ENCODE measurements at places on chromosomes 7 and 10. TPM values are rescaled to one million over a fixed set of nuclear protein-coding genes. Genes with fewer than 3 reads are reported as not detected.

DNA sequence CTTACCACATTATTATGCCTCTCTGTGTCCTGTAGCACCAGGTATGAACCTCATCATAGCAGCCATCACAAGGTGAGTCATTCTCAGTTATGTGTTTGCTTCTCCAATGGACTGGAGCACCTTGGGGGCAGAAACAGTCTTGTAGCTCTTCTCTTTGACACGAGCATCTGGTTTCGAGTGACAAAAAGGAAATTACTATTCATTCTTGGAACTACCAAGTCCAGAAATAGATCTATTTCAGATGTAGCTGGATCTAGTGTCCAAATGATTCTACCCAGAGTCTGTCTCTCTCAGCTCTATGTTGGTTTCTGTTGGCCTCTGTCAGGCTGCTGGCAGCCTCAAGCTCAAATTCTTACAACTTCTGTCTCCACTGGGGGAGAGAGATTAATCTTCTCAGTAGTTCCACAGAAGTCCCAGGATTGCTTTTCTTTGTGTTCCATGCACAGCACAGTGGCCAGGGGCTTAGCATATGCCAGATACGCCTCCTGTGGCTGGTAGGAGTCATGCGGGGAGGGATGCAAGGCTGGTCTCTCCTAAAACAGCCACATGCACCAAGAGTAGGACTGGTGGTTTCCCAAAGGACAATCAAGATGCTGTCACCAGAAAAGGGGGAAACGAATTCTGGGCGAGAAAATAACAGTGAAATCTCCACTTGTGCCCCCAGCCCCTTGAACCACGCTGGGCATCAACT is 37.2 kb upstream of the PAPSS2 start:
- no peaks in the 10 kb centered on the region for H3K27me3 ChIP-seq
- H3K36me3 ChIP-seq: no peaks in the 10 kb centered on the region
- no peak for DNase-seq
- no peak overlapping the region for H3K4me3 ChIP-seq

DNA sequence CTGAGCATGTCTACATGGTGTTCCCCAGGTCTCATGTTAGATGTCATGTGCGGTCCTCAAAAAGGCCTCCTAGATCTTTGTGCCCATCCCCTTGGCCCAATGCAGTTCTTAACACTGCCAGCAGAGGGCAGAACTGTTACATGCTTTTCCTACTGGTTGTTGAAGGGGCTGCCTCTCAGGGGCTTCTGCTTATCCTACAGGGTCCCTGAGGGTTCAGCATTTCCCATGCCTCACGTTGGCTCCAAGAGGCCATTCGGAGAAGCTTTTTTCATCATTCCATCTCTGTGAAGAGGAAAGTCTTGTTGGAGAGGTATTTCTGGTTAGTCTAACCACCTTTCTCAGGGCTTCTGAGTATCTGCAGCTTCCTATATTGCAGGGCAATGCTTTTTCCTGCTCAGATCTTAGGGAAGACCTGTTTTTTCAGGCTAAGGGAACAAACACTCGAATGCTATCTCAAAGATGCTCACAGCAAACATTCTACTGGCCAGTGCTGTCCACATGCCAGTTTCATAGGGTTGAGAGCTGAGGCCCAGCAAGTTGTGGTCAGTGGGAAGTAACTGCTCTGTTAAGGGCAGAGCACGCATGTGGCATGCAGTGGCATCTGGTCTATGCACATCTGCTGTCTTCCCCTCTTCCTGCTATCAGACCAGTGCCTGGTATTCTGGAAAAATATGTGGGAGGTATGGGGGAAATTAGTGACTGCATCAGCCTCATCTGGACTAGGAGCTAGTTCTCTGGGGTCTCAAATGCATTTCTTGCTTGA is 31.5 kb downstream of the MBL2 start:
- peak; percentile 87 for DNase-seq
- no peaks in the 10 kb centered on the region for H3K4me1 ChIP-seq
- H3K36me3 ChIP-seq: no peaks in the 10 kb centered on the region
- H3K4me3 ChIP-seq: no peak overlapping the region

DNA sequence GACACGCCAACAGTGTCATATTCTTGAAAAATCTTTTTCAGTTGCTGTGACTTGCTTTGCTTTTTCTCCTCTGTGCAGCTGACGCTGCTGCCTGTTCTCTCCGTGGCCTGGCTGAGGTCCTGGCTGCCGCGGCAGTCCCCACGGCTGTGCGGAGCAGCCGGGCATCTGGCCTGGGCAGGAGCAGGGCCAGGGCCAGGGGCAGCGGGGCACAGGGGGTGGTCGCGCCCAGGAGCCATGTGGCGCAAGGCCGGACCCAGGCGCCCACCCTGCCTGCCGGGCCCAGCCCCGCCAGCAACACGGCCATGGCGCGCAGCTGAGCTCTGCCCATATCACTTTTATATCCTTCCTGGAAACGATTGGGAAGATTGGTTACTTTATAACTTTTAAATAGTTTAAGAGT is 109.4 kb upstream of the ACBD5 start:
- H3K4me1 ChIP-seq: no peaks in the 10 kb centered on the region
- DNase-seq: no peak
- no peaks in the 10 kb centered on the region for H3K36me3 ChIP-seq
- no peak overlapping the region for H3K27ac ChIP-seq
- H3K27me3 ChIP-seq: peaks cover 2% of the 10 kb centered on the region

GRCh38 chr7:150937848-150938561 is 40.1 kb downstream of the KCNH2 start:
- H3K27ac ChIP-seq: no peak overlapping the region
- no peaks in the 10 kb centered on the region for H3K27me3 ChIP-seq
- H3K4me3 ChIP-seq: no peak overlapping the region
- DNase-seq: no peak
- H3K4me1 ChIP-seq: no peaks in the 10 kb centered on the region
- no peaks in the 10 kb centered on the region for H3K36me3 ChIP-seq

DNA sequence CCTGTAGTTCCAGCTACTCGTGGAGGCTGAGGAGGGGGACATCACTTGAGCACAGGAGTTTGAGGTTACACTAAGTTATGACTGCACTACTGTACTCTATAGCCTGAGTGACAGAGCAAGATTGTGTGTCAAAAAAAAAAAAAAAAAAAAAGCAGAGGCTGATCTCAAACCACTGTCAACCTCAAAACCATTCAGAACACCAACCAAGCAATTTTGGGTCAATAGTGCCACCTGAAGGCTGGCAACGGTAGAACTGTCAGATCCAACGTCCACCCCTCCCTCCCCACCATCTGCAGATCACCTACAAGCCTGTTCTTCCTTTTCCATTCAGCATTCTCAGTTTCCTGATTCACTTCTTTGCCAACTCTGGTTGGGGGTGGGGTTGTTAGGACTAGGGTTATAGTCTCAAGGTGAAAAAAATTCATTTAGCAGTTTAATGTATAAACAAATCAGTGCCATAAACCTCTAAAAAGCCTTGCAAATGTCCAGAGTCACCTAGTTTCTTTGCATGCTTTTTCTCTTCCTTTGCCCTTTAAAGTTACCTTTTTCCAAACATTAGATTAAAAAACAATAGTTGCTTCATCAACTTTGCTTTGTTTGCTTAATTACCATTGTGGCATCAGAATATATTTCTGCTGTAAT is 2.6 kb downstream of the MRPS33 start:
- no peaks in the 10 kb centered on the region for H3K36me3 ChIP-seq
- H3K27ac ChIP-seq: no peak overlapping the region
- H3K4me1 ChIP-seq: no peaks in the 10 kb centered on the region
- peak; percentile 87 for DNase-seq
- no peak overlapping the region for H3K4me3 ChIP-seq
- H3K27me3 ChIP-seq: no peaks in the 10 kb centered on the region

DNA sequence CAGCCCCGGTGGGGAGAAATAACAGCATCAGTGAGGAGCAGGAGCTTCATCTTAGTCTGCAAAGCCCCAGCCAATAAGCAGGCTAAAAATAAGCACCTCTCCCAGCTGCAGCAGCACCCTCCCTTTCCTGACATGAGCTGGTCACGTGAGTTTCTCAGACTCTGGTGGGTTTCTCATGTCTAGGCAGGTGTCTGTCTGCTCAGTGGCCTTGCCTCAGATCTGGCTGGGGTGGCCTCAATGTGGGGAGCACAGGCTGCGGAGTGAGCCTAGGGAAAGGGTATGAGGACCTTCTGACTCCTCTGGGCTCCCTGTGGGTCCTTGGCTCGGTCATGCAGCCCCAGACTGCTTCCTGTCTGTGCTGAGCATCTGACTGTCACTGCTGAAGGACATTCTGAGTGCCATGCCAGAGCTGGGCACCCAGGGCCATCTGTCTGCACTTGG is 81.6 kb upstream of the LRRC4 start:
- no peaks in the 10 kb centered on the region for H3K27me3 ChIP-seq
- no peak overlapping the region for H3K4me3 ChIP-seq
- no peaks in the 10 kb centered on the region for H3K4me1 ChIP-seq
- no peaks in the 10 kb centered on the region for H3K36me3 ChIP-seq
- no peak for DNase-seq

Gene PRTFDC1
- 66.5 TPM for total RNA-seq

Gene ELAPOR2
- total RNA-seq: 4.6 TPM

Gene GARIN1A
- total RNA-seq: 0.79 TPM

All from Caco-2 (cell line).